H4 (cell line): ENCODE measurements at places on chromosomes 1 and 21. TPM values are rescaled to one million over a fixed set of nuclear protein-coding genes. Genes with fewer than 3 reads are reported as not detected.

Gene BACE2
- total RNA-seq: 85.6 and 109 TPM in 2 replicates

Gene CREB3L4
- 9.6 and 13.3 TPM in 2 replicates for total RNA-seq

- DNase-seq: no peak
These were observed 224.6 kb downstream of the FAF1 start for GRCh38 chr1:50735443-50735842.

DNA sequence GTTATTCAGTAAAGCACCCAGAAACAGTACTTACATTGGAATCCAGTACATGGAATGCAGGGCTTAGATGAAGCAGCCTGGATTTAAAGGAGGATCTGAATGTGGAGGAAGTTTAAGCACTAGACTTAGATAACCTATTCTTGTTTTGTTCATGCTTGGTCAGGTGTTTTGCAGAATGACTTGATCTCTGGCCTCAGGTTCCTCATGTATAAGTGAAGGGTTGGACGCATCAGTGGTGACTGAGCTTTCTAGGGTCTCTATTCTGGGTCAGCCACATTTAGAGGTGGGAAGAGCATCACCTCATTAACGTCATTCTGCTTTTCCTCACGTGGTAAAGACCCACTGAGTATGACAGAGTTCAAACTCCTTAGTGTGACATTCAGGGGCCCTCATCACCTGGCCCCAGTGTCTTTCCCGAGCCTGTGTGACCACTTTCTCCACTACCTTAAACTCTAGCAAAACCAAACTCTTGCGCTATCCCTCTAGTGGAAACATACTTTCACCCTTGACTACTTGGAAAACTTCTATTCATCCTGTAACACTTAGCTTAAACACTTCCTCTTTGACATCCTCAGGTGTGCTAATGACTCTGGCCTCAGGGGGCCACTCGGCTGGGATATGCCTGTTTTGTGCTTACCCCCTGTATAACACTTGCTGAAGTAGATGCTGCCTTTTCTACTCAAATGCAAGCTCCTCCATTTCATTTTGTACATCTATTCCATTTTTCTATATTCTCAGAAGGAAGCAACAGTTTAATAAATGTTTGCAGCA, 871 bp upstream of the ERICH3 start:
- DNase-seq: no peak

DNA sequence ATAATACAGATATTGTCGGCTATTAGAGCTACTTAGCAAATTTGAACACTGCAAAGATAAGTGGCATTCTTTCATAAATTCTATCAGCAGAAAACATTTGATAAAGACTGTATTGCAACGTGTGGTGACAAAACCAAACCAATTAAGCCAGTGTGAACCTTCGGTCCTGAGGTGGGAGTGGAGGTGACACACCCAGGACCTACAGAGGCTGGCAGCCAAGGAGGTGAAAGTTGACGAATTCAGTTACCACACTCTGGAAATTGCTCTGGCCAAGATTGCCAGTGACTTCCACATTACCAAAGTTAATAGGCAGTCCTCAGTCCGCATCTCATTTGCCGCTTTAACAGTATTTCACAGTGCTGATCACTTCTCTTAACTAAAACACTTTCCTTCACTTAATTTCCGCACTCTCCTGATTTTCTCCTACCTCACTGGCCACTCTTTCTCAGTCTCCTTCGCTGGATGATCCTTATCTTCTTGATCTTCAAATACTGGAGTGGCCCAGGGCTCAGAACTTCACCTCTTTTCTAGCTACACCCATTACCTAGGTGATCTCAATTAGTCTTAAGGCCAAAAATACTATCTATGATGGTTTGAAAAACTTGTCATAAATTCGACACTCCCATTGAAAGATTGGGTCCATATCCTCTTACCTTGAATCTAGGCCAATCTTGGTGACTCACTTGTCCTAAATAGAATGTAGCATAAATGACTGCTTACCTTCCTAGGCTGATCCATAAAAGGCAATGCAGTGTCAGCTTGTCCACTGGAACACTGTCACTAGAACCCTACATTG, 5.1 kb upstream of the CDC42BPA start:
- no peak for DNase-seq

DNA sequence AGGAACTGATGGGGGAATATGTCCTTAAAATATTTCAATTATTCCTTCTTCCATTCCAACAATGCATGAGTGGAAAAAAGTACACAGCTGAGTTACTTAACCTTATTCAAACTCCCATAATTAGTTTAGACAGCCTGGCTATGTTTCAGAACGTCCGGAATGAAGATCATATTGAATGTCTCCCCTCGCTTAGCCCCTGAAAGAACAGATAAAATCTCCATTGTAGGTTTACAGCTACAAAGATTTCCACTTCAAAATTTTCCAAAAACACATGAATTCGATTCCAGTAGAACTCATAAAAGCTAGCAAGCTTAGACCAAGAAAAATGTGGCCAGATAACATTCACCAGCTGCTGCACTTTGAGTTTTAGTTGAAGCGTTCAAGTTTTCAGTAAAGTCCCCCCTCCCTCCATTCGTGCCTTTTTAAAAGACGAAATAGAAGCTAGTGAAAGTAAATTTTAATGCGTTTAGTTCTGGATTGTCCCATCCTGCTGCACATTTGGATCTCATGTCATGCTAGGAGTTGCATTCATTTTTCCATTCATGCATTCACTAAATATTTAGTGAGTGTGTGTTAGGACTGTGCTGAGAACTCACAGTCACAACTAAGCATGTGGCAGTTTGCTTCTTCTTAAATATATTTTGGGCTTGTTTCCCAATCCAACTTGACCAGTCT, 29.4 kb upstream of the SSX2IP start:
- no peak for DNase-seq

GRCh38 chr1:201719812-201720521, 109.0 kb upstream of the IPO9 start:
- peak; percentile 89 for DNase-seq

GRCh38 chr1:89566761-89567174, 42.1 kb downstream of the LRRC8B start:
- no peak for DNase-seq

GRCh38 chr21:30408782-30409494, 13.1 kb downstream of the KRTAP13-1 start:
- DNase-seq: peak; percentile 98

GRCh38 chr21:18114810-18115209, 129.8 kb upstream of the CHODL start:
- no peak for DNase-seq

DNA sequence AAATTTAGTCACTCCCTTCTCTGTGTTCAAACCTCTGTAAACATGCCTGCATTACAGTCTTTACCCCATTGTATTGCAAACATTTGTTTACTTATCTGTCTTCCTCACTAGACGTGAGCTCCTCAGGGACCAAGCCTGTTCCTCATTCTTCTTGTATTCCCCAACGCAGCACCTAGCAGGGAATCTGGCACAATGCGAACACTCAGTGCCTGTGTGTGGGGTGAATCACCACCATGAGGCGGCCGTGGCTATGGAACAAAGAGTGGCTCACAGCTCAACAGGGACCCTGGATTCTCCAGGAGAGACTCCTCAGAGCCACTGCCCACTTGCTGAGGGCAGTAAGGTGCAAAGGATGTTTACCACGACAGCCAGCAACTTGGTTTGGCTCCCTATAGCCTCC, 95.9 kb downstream of the DDX20 start:
- no peak for DNase-seq

DNA sequence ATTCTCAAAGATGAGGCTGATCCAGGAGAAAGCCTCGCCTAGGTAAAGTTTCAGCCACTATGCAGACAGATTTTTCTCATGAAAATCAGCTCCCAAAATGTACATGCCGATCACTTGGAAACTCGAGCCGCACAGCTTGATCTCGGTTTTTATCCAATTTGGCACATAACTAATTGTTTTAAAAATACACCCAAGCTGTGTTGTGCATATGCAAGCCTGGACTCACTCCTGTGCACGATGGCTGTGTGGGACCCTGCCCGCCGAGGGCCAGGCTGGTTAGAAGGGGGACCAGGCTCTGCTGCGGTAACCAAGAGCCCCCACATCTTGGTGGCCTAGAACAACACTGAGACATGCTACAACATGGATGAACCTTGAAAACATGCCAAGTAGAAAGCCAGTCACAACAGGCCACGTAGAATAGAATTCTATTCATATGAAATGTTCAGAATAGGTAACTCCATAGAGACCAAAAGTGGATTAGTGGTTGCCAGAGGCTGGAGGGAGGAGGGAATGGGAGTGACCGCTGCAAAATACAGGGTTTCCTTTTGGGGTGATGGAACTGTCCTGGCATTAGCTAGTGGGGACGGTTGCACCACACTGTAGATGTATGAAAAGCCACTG, 16.1 kb upstream of the LDLRAP1 start:
- DNase-seq: no peak

DNA sequence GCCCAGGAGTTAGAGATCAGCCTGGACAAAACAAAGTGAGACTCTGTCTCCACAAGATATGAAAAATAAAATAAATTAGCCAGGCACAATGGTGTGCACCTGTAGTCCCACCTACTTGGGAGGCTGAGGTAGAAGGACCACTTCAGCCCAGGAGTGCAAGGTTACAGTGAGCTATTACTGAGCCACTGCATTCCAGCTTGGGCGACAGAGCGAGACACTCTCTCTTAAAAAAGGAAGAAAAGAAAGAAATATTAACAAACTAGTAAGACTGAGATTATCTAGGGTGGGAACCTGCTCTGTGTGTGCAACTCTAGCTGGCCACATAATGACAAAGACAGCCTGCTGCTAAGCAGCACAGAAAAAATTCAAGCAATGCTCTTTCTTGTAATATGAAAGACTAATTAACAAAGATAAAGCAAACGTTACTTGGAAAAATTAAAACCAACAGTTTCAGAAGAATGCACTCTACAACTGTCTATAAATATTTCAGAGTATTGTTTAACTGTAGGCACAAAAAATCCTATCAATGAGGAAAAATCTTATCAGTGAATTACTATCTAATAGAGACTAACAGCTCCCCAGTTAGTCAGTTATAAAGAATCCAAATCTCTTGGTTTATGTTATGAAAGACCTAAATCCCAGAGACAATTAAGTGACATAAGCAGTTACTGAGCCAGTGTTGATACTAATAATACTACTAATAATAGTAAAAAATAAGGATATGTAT, 74.5 kb downstream of the ENAH start:
- DNase-seq: no peak

DNA sequence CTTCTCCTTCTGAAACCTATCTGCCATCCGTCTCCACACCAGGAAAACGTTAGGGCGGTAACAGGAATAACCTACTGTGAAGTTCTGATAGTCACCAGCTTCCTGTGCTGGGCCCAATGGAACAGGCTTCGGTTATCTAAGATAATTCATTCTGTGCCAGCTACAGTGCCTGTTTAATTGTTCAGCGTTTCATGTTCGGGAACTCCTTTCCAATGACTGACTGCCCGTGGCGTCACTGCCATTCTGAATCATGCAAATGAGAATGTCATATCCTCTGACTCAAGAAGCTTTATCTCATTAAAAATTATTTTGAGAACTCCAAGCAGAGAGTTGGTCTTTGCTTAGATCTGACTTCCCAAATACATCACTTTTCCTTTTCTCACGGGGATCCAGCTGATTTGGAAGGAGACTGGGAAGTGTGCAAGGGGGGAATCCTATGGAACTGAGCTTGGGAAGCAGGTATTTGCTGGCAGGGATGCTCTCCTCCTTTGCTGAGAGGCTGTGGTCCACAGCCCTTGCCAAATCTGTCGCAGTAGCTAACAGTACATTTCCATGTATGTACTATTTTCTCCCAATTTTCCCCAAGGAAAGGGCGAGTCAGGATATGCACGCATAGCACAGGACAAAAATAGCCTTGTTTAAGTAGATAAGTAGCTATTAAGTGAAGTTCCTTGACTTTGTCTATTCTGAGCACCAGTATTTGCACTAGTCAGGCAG, 358.7 kb downstream of the LTN1 start:
- peak; percentile 42 for DNase-seq

DNA sequence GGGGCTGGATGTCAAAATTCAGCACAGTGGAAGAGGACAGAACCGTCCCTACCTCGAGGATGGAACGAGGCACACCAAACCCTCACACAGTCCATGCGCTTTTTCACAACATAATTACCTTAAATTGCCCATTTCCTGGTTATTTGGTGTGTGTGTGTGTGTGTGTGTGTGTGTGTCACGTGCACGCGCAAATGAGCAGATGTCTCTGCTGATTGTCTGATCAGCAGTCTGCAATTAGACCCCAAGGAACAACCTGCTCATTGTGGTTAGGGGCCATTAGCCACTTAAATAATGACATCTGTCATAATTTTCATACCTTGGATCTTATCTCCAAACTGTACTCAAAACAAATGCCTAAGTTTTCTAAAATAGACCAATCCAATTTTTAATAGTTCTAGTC, 23.2 kb downstream of the AVPR1B start:
- no peak for DNase-seq

DNA sequence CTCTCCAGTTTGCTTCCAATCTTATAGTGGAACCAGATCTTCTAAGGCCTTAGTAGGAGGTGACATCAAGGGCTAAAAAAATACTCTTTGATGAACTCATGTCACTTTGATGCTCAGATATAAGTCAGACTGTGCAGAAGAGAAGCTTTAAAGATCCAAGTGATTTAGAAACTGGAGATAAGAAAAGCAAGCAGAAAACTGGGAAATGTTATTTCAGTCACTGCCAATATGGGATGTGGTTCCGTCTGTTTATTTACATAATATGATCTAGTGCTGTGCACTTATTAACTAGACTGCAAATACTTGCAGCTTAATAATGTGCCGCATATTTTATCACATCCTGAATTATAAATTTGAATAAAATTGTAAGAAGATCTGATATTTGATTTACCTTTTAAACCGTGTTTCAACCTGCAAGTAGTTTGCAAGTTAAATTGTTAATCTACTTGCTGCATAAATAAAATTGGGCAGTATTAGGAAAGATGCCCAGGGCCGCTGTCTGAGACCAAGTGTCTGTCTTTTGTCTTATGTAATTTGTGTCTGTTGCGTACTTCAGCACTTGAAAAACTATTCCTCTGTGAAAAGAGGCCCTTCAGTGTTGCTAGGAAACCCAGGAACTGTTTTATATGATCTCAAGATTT, 29.6 kb downstream of the CXADR start:
- no peak for DNase-seq

GRCh38 chr1:36349839-36350238, 26.4 kb upstream of the EVA1B start:
- no peak for DNase-seq

DNA sequence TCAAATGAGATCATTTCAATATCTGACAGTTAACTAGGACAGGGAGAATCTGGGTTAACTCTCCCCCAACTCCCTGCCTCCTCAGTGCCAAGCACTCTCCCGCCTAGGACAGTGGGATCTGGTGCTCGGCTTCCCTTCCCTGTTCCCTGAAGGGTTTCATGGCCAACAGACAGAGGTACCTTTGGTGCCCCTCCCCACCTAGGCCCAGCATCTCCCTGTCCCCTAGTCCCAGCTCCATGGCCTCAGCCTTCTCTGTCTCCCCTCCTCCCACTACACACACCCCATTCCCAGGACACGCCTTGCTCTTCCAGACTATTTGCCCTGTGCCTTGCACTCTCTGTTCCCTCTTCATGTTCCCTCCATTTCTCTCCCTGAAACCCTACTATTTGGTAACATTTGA, 77.1 kb downstream of the CD247 start:
- no peak for DNase-seq

DNA sequence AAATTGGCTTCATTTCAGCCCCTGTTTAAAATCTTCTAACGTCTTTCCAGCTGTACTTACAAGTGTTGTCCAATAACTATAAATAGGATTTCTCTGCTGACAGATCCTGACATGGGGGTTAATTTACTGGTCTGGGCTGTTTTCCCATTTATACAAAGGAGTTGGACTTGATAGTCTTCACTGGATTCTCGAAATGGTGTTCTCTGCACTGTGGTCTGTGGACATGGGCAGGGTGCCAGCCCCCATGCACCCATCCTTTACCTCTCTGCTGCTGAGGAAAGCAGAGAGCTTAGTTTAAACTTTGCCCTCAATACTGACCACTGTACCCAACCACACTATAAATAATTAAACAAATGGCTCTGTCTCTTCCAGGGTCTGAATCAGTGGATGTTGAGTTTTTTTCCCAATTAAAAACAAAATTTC, 5.2 kb downstream of the DIO1 start:
- peak; percentile 70 for DNase-seq
